ENCODE measurements at places on chromosomes 1 and 21.

- no peak for DNase-seq
These were observed 3.9 kb downstream of the MAGI3 start for GRCh38 chr1:113394043-113394862.

DNA sequence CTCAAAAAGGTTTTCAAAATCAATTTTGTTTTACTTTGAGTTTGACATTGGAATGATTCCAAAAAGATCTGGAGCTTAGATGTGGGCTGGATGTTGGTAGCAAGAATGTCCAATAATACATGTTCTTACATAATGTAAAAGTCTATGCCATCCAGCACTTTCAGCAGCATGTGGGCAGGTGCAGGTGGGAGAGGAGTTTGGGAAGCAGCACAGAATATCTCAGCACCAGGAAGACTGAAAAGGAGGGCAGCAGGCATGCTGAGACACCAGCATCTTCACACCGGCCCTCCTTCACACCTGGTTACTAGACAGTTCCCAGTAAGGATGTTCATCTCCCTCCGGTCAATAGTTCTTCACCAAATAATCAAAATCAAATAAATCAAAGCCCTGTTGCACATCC, 166.6 kb downstream of the ZBTB18 start:
- no peak for DNase-seq

- DNase-seq, result no peak
These were observed 64.2 kb downstream of the SERINC2 start for GRCh38 chr1:31476891-31477846.

DNA sequence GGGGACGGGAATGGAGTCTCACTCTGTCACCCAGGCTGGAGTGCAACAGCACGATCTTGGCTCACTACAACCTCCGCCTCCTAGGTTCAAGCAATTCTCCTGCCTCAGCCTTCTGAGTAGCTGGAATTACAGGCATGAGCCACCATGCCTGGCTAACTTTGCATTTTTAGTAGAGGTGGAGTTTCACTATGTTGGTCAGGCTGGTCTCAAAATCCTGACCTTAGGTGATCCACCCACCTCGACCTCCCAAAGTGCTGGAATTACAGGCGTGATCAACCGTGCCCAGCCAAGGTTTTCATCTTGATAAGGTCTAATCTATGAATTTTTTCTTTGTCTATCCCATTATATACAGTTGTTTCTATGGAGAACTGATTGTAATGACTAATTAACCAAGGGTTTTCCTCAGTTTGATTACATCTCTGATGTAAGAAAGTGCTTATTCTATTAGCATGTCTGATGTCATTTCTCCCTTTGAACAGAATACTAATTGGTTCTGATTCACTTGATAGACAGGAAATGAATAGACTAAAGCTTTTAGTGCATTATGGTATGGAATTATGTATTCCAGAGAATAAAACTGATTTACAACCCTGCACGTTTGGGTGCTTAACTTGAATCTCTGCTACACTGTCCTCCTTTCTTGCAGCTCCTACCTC, 11.9 kb downstream of the PACC1 start:
- no peak for DNase-seq

- no peak for DNase-seq
These were observed 16.3 kb downstream of the SLC19A1 start for GRCh38 chr21:45525910-45526306.

DNA sequence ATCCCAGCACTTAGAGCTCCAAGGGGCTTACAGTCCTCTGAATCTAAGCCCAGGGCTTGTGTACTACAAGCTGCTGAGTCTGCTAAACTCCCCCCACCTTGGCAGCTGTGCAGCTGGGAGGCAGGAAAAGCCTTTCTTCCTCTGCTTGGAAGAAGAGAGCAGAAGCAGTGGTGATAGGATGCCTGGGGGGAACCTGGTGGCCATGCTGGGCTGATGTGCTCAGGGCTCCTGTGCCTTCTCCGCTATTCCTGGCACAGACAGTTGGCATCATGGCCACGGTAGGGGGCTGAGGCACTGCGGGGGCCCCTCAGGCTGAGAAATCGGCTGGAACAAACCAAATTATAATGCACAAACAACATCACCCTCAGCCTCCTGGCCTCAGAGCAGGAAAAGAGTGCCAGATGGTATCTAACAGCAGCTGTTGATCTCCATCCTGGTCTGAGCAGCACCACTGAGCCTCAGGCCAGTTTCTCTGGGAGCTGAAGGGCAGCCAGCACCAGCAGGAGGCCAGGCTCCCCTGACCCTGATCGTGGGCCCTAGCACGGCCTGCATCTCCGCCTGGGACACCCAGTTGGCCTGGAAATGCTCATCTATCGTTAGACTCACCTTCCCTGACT, 35.8 kb downstream of the ECE1 start:
- DNase-seq, result no peak

DNA sequence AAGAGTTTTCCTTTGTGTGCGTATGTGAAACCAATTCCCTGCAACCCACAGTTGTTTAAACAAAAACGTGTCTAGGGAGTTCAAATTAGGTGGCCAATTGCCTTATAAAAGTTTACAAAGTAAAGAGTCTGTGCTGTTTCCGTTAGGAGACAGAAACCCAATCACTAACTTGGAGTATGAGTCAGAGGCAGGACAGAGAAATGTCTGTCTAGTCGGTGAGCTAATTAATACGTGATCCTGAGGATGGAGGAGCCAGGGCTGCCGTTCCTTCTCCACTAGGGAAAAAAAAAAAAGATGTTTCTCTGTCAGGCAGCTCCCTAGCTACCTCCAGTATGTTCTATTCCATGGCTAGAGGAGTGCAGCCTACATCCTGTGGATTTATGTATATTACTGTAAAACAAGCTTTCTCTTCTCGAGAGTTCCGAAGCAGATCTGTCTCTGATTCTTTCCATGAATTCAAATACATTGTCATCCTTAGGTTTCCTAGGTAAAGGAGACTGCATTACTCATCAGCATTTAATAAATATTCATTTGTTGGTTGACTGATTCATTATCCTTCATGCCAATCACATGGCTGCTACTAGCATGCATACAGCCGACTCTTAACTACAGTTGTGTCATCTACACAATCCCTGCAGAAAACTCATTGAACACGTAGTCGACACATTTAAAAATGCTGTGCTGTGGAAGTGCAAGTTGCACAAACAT, 430.6 kb downstream of the KIF26B start:
- DNase-seq, result no peak

GRCh38 chr1:16208270-16208987, 4.0 kb downstream of the ARHGEF19 start:
- DNase-seq, result no peak

GRCh38 chr1:174911606-174912005, 88.1 kb upstream of the CACYBP start:
- DNase-seq, result no peak

DNA sequence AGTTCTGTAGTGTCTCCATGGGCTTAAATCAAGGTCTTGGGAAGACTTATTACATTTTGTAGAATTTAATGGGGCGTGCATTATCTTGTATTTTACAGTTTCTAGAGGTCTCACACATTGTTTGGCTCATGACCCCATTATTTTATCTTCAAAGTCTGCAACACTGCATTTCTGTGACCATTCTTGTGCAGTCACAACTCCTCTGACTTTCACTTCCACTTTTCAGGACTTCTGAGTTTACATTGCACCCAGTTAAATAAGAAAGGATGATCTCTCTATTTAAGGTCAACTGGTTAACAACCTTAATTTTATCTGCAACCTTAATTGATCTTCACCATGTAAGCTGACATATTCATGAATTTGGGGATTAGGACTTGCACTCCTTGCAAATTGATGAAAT, 1186.6 kb downstream of the MRPL39 start:
- no peak for DNase-seq

GRCh38 chr1:96865731-96866685, 144.4 kb downstream of the PTBP2 start:
- no peak for DNase-seq

DNA sequence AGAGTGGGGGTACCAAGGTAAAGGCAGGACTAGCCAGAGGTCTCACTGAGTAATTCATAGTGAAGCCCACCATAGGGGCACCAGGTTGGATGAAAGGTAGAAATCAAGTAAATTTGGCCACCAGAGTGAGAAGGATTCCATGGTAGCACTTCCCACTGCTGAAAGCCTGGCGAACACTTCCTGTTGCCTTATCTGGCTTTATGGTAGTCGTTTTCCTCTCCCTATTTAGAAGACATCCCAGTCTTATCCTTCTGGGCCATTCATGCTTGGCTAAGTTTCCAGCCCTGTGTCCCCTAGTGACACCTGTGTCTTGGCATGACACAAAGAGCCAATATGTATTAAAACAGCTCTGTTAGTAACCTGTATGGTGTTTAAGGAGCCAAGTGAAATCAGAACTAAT, 74.3 kb upstream of the SIPA1L2 start:
- DNase-seq, result no peak

DNA sequence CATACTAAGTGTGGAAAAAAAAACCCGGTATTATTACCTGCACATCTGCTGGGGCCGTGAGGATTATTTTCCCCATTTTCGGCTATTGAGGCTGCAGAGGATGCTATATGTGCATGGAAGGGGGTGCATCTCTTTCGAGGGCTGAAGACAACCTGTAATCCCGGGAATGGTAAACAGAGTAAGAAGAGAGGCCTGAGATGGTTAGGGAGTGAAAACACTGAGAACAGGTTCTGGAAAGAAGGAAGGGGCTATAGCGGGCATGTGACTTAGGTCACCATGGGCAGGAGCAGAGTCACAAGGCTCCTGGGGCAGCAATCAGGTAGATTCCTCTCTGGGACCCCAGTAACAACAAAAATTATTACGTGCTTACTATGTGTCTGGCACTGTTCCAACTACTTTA, 299.1 kb downstream of the RRAGC start:
- DNase-seq, result no peak

DNA sequence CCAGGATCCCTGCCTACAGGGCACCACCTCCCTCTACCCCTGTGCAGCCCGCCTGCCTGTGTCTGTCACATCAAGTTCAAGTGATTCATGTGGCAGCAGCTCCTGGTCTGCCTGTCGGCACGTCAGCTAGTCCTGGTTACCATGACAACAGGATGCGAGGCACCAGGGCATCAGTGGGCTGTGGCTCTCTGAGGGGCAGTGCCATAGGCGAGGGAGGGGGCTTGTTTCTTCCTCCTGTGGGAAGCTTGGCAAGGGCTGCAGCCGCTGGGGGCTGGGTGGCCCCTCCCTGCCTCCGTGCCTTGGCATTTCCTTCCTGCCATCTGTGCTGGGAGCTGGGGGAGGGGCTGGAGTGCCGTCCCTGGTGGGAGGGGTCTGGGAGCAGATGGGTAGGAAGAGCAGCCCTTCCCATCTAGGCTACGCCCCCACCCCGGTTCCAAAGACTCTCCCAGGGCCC, 43.1 kb downstream of the FOXO6 start:
- DNase-seq, result no peak

DNA sequence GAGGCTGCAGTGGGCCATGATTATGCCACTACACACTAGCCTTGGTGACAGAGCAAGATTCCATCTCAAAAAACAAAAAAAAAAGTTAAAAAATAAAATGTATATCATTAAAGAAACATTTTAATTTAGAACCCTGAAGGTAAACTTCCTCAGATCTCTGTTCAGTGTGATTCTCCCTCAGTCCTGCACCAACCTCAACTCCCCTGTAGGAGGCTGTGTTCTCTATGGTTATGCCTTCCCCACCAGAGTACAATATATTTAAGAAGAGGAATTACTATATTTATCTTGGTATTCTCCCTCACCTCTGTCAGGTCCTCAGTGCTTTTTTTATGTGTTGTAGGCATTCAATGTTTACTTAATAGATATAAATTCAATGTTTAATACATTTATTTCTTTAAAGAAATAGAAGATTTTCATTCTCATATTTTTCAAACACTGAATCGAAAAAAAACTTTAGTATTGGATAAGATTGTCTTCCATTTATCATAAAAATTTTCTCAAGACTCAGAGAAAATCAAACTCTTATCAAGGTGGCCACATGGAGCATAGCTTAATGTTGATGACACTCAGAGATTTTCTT, 4.8 kb upstream of the LRRC8B start:
- DNase-seq, result peak; percentile 31

GRCh38 chr1:21396516-21396915, 43.4 kb upstream of the NBPF3 start:
- DNase-seq, result no peak

- no peak for DNase-seq
These were observed 185.5 kb downstream of the ZC3H11B start for GRCh38 chr1:219427403-219427802.

- DNase-seq, result no peak
These were observed 86.2 kb downstream of the CLIC6 start for GRCh38 chr21:34754690-34755647.

- DNase-seq, result no peak
These were observed 122.9 kb upstream of the GALNT2 start for GRCh38 chr1:229943988-229944743.

GRCh38 chr1:147336291-147336690, 93.8 kb downstream of the CHD1L start:
- DNase-seq, result no peak

DNA sequence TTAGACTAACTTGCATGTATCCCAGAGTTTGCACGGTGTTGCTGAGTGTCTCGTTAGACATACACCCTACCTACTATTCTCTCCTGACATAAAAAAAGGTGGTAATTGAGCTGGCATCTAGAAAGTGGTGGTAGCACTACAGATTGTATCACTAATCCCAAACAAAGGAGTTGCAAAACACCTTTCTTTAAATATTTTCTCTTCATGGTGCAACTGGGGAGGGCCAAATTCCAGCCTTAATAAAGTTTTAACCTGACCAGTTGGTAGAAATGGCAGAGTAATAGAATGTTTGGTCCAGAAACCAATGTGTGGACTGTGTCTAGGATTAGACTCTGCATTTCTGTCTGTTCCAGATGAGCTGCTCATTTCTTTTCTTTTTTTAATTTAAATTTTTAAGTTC, 40.0 kb downstream of the NFIA start:
- no peak for DNase-seq

DNA sequence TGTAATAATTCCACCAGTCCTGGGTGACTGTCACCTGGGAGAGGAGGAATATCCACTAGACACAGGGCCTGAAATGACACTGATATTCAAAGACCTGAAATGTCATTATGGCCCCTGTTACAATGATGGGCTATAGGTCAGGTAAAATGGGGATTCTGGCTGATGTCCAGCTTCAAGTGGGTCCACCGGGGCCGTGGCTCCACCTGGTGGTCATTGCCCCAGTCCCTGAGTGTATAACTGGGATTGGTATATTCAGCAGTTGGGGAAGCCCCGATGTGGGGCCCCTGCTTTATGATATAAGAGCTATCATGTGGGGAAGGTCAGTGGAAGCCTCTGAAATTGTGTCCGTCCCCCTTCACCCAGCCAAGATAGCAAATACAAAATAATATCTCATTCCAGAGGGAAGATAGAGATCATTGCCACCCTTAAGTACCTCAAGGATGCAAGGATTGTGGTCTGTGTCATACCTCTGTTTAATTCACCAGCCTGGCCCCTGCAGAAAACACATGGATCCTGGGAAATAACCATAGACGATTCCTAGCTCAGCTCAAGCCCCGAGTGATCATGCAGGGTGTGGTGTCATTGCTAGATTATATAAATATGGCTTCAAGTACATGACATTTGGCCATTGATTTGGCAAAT, 19.4 kb downstream of the PLEKHO1 start:
- DNase-seq, result peak; percentile 60

- no peak for DNase-seq
These were observed 255.8 kb downstream of the TGFB2 start for GRCh38 chr1:218600968-218601367.

GRCh38 chr1:234655328-234656069, 45.5 kb upstream of the IRF2BP2 start:
- DNase-seq, result no peak

Data from activated T-cell treated with anti-CD3 and anti-CD28 coated beads, Interleukin-2, amount 50 U/mL, for 1 hour (primary cell).